ENCODE measurements at places on chromosomes 2 and 18.

- no peak for DNase-seq
Measured at GRCh38 chr2:216866515-216867095, 6.7 kb upstream of the TNP1 start.

GRCh38 chr2:134348239-134348638 is 94.4 kb downstream of the MGAT5 start:
- no peak for DNase-seq

DNA sequence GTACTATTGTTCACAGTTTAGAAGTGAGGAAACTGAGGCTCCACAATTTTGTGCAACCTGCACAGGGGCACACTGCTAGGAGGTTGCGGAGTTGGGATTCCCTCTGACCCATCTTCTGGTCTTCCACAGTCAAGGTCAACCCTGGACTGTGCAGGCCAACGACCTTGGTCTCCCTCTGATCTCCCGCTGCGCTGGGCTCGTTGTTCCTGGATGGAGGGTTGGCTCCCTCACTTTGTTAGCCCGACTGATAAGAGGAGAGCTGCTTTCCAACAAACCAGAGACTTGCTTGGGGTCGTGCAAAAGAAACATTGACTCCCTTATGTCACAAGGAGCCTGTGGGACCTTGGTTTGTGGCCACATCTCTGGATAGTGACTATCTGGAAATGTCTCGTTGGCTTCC is 187.6 kb downstream of the MYCN start:
- no peak for DNase-seq

- no peak for DNase-seq
Measured at GRCh38 chr2:172964511-172965139, 111.0 kb upstream of the MAP3K20 start.

- DNase-seq: no peak
Measured at GRCh38 chr2:47265158-47265557, 110.0 kb upstream of the STPG4 start.

- no peak for DNase-seq
Measured at GRCh38 chr2:85736456-85737355, 17.1 kb upstream of the ATOH8 start.

- DNase-seq: no peak
Measured at GRCh38 chr18:13434854-13435253, 216.3 kb downstream of the LDLRAD4 start.

GRCh38 chr2:224724331-224724730 is 8.2 kb upstream of the CCDC195 start:
- DNase-seq: no peak

- no peak for DNase-seq
Measured at GRCh38 chr18:49623571-49623970, 61.7 kb downstream of the LIPG start.

DNA sequence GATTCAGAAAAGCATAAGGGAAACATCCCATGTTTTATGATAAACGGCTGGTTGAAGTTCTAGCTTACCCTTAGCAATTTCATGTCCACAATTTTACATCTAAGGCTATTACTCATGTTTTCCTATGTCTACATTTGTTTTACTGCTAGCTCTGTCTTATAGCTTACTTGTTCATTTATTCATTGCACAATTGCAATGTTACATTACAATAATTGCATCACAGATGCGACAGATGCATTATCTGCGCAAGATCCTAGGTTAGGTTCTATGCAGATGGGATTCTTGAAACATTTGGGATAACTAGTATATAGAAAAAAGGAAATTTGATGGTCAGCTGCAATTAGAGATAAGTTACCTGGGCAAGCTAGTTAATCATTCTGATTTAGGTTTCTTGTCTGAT is 108.4 kb downstream of the ARHGAP28 start:
- no peak for DNase-seq

DNA sequence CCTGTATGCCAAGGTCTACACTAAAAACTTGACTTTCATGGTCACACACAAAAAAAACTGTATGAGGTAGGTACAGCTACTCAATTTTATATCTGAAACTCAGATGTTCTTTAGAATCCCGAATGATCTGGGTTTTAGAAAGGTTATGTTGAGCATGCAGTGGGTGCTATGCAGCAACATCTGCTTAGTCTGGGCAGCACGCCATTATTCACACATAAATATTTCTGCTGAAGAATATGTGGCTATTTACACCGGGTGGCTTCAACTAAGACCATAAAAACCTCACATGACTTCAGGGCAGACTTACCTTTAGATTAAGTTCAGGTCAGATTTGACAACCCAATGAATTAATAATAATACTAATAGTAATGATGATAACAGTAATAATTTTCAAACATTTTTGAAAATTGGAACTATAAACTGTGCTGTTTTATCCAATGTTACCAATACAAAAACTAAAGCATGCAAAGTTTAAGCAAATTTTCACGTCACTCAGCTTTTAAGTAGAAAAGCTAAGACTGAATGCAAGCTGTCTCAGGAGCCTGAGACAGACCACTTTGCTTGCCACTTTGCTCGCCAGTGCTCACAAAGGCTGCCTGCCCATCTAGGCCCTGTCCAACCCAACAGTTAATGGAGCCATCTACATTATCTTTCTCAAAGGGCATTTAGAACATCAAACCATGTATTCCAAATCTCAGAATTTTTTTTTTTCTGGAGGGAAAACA is 292.0 kb downstream of the CNTNAP5 start:
- DNase-seq: no peak

DNA sequence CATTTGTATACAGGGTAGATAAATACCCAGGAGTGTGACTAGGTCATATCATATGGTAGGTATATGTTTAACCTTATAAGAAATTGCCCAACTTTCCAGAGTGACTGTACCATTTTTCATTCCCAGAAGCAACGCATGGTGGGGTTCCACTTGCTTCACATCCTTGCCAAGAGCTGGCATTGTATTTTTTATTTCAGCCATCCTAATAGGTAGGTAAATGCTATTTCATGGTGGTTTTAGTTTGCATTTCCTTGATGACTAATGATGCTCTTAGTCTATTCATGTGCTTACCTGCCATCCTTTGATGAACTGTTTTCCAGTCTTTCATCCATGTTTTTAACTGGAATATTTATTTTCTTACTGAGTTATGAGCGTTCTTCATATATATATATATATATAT is 51.9 kb downstream of the MAP4K3 start:
- no peak for DNase-seq

- no peak for DNase-seq
Measured at GRCh38 chr2:29829841-29830240, 91.5 kb downstream of the ALK start.

- no peak for DNase-seq
Measured at GRCh38 chr2:142130111-142131009, 456 bp downstream of the LRP1B start.

DNA sequence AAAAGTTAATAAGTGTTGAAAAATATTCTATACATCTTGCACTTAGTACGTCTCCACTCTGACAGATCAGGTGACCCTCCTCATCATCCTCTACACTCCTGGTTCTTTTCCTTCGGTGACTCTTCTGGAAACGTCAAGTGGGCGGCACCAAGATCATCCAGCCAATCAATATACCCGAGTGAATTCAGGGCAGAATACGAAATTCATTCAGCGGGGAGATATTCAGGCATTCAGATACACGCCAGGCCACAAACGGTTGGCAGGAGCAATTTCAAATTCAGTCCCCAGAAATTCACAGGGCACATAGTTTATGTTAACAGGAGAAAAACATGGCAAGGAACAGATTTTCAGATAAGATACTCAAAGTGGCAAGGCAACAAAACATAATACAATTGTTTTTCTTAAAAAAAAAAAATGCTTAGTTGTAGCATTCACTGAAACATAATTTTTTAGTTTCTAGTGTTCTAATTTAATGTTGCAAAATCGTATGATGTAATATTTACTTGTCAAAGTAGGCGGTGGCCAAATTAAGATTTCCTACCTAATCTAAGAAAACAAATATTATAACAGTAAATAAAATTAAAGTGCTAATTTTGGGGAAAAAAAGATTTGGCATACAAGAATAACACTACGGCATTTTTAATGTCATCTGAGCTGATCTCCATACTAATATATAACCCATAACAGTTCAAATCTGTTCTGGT is 4.2 kb downstream of the CLK1 start:
- DNase-seq: no peak

DNA sequence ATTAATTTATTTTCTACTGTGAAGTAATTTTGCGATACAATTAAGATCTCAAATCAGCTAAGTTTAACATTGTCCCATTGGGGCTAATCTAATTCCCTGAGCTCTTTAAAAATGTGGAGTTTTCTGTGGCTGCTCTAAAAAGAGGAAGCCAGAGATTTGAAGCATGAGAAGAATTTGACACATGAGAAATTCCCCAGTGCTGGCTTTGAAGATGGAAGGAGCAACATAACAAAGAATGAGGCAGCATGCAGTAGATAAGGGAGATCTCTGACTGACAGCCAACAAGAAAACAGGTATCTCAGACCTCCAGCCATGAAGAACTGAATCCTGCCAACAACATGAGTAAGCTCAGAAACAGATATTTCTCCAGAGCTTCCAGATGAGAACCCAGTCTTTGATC is 308.4 kb downstream of the ZNF804A start:
- DNase-seq: no peak

DNA sequence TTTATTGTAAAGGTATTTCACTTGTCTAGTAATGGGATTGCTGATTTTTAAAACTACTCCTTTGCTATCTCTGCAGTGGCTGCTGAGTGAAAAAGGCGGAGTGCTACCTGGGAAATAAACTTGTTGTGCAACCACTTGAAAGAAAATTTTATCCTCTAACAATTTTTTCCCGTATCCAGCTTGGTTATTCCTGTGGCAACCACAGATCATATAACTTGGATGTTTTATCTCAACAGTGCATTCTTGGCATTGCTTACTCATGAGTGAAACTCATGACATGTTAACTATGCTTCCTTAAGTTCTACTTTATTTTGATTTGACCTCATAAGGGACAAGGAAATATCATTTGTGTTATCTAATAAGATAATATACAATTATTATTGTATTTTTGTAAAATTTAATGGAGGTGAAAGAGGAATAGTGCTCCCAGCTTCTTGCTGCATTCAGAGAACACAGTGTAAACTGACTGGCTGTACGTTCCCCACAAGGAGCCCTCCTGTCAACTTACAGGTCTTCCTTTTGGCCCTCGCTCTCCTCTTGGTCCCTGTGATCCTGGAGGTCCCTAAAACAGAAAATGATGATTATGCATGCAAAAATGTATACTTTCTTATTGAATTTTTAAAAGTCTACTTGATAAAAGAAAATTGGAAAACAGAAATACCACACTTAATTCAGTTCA is 82.7 kb downstream of the COL5A2 start:
- no peak for DNase-seq

DNA sequence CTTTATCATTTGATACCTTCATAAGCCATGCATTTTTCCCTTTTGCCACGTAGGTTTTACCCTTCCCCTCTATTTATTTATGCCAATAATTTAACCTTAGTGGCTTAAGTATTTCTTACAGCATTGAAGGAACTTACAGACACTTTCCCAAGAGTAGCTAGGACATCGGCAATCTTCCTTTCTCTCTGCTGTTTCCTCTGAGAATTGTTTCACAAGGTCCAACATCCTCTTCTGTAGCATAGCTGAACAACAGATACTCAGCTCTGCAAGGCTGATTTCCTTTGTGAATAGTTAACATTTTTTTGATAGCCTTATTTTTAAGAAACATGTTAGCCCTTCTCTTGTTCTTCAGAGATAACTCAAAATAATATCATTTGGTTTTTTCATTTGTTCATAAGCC is 1.1 kb upstream of the GCA start:
- no peak for DNase-seq

GRCh38 chr2:216792222-216793021 is 67.4 kb downstream of the TNP1 start:
- DNase-seq: no peak

DNA sequence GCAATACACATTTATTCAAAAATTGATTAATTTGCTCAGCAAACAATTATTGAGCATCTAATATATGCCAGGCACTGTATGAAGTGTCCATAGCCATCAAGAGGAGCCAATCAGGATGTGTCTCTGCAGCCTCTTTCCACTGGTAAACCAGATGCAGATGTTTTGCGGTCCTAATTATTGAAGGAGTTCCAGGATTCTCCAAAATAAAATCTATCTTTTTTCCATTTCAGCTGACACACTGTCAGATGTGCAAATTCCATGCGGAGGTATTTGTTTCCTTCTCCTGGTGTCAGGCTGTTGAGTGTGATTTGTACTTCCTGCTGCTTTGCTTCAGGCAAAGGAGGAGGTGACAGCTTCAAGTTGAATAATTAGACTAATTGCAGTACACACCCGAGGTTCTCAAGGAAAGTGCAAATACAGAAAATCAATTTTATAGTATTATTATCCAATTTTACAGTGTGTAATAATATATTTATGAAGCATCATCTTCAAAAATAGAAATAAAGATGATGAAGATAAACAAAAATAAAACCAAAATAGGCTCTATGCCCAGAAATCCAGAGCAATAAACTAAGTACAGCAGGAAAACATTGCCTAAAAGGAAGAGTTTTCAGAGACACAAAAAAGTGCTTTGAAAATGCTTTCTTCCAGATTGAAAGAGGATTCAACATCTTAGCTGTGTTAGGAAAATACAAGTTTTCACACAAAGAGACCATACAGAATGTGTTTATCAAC is 1352.9 kb upstream of the CHAC2 start:
- no peak for DNase-seq

DNA sequence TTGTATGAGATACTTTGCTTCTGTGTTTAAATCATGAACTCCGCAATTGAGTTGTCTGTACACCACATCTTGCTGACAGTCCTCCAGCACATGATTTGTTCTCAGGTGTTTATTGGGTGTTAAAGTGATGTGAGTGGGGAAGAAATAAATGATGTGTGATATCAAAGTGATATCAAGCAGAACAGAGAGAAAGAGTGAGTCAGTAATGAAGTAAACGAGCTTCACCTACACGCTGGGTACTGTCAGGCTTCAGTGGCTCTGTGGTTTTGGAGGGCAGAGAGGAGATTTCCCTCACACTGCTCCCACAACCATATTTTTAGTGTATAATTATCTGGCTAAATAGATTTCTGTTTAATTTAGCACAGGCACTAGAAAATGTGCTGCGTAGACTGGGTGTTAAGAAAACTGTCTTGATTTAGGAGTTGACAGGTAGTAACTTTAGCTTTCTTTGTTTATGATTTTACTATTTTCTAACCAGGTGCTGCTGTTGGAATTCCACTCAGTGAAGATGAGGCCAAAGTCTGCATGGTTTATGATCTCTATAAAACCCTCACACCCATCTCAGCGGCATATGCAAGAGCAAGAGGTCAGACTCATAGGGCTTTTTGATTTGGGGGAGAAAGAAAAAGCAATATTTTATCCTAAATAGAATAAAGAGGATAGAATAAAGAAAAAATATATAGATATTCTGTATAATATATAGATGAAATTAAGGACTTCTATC is 21.2 kb downstream of the ATIC start:
- DNase-seq: no peak

- DNase-seq: no peak
Measured at GRCh38 chr2:65232636-65233035, 5.0 kb downstream of the ACTR2 start.

DNA sequence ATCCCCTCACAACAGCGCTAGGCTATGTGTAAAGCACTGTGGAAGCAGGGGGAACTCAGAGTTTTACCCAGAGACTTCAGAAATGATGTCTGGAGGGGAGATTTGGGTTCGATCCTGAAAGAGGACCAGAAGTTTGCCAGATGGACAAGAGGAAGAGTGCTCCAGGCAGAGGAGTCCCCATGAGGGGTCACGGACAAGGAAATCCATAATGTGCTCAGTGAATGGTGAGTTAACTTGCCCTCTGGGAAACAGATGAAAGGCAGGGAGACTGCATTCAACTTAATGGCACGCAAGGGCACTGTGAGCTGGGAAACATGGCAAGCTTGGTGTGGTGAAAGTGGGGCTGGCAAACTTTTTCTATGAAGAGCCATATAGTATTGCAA is 6.0 kb upstream of the ASAP2 start:
- no peak for DNase-seq
